SK-N-DZ (cell line): ENCODE measurements at places on chromosomes 4 and X.

DNA sequence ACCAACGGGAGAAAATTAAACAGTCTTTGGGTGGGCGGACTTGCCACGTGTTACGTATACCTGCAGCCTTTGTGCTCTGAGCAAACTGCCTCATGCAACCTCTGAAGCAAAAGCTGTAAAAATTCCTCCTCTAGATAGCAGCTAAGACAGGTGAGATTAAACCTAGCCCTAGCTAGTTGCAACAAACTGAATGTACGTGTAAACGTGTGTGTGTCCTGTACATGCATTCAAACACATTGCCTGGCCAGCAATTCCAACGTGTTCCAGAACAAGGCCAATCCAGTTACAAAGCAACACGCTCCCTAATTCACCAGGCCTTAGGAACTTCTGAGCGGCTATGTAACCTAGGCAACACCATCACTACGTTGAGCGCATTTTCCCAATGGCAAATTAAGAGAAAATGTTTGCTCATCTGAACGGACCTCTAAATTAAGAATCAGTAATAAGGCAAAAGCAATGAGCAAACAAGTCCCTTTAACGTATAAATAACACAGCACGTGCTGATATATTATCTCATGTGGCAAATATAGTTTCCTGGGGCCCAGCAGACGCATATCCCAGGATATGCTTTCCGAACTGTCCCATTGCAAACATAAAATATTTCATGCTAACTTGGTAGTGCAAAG is 792 bp downstream of the PPID start:
- peak; percentile 43 for DNase-seq

- no peak for DNase-seq
Measured at GRCh38 chr4:71206763-71207162, 132.1 kb upstream of the SLC4A4 start.

DNA sequence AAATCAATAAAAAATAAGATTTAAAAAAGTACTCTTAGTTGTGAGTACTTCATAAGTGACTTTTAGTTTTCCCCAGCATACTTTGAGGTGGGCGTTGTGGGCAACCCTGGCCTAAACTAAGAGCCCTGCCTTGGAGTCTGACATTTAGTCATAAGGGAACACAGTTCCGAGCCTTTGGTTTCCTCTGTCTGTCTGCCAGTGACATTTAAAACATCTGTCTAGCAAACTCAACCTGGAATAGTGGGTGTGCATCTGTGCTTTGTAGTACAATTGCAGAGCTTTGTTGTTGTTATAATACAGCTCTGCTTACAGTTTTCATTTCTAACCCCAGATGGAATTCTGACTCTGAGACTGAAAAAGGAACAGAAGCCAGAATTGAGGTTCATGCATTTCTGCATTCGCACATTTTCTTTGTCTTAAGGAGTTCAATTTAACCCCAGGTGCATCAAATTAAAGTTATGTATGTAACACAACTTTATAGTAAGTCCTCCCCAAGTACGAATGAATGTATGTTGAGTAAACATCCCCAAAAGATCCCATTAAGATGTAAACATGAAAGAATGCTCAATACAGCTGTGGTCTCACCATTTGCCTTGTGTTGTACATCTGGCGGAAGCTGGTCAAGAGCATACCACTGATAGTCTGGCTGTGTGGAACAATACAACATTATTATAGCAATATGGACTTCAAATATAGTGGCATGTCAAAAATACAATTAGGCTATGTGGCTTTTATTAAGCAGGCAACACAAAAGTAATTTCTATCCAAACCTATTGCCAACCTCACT is 25.9 kb downstream of the TNIP3 start:
- no peak for DNase-seq

- DNase-seq, result no peak
Measured at GRCh38 chrX:122863067-122863466, 321.0 kb upstream of the GRIA3 start.

- DNase-seq, result no peak
Measured at GRCh38 chr4:137253949-137254348, 278.3 kb downstream of the PCDH18 start.

DNA sequence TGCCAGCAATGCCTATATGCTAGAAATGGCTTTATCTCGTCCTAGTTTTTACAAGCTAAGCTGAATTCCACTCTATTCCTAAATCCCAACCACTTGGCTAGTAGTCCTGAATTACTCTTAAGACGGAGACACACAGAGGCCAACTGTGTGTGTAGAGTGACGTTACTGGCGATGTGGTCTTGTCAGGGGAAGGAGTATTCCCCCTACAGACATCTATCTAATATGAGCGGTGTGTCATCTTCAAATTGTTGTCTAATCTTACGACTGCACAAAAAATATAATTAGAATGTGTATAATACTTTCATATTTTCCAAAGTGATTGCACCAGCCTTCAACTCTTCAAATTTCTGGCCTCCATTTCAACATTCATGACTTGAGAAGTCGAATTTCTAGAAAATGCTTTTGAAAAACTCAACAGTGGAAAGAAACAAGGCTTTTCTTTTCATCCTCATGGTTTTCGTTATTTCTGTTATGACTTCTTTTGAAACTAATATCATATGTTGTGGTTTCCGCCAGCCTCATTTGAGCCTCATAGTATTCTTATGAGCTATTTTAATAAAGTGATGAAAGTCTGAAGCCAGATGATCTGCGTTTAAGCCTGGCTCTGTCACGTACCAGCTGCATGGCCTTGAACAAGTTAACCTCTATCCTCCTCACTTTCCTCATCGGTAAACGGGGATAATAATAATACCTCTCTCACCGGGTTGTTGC is 132.3 kb downstream of the SOWAHB start:
- DNase-seq, result no peak

- DNase-seq, result no peak
Measured at GRCh38 chr4:177006331-177006730, 213.6 kb upstream of the VEGFC start.

DNA sequence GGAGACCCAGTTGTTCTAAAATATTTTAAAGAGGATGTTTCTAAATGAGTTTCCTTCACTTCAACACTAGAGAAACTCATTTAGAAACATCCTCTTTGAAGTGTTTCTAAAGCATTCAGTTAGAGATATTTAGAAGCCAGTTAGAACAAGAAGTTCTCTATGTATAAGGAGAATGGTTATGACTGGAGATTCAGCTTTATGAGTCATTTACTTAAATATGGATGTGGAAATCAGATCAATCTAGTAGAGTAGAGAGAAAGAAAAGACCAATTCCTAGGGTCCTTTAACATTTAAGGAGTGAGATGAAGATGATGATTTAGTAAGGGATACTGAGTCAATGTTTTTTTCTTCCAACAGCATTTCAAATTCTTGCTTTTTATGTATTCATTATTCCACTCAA is 234.1 kb downstream of the GRXCR1 start:
- DNase-seq, result no peak

DNA sequence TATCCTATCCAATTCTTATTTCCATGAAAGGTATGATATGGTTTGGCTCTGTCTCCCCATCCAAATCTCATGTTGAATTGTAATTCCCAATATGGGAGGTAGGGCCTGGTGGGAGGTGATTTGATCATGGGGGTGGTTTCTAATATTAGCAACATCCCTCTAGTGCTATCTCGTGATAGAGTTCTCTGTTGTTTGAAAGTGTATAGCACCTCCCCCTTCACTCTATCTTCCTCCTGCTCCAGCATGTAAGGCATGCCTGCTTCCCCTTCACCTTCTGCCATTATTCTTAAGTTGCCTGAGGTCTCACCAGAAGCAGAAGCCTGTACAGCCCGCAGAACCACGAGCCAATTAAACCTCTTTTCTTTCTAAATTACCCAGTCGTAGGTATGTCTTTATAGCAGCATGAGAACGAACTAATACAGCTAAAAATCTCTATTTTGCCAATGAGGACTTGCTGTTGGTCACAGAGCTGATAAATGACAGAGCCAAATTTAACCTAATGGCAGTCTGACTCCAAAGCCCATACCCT is 247.2 kb downstream of the HNRNPD start:
- no peak for DNase-seq

DNA sequence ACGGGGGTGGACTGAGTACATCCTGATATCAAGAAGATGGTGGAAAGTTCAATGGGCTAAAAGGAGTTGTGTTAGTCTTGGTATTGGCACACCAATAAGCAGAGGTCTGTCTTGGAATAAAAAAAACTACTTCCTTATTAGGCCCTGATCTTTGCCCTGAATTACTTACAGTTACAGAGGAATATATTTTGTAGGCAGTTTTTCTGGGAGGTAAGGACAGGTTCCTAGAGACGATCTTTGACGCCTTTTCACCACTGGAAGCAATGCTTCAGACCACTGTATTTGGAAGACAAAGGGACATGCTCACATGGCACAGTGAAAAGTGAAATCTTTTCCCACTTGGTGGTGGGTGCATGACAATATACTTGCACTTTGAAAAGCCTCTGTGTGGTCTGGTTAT is 618 bp upstream of the XK start:
- no peak for DNase-seq

DNA sequence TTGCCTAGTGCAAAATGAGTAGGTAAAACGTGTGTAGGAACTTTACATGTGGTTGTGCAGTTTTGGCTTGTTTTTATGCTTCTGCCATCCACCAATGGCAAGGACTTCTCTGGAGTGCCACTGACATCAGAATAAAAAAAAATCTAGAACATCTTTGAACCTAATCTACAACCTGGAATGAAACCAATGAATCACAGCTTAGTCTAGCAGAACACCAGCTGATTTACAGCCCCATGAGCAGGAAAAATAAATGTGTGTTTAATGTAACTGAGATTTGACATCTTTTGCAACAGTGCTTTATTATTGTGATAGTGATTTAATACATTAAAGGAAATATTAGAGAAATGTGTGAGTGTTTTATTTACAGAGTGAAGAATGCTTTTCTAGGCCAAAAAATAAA is 995.1 kb downstream of the PCDH7 start:
- no peak for DNase-seq

- no peak for DNase-seq
Measured at GRCh38 chr4:54384563-54384962, 155.5 kb downstream of the PDGFRA start.

DNA sequence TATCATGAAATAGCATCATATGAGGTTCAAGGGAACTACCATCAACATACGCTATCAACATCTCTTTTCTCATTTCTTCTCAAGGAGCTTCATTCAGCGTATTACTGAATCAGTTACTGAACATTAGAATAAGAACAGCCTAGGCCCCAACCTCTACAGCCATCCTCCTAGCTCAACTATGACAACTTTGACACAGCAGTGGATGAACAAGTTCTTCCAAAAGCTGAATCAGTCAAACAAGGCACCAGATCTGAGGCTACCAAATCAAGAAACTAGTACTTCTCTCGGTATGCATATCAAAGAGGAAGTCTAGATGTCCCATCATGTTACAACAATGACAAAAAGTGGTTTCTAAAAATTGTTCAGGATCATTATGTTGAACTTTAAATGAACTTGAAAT is 57.4 kb downstream of the GATB start:
- no peak for DNase-seq

DNA sequence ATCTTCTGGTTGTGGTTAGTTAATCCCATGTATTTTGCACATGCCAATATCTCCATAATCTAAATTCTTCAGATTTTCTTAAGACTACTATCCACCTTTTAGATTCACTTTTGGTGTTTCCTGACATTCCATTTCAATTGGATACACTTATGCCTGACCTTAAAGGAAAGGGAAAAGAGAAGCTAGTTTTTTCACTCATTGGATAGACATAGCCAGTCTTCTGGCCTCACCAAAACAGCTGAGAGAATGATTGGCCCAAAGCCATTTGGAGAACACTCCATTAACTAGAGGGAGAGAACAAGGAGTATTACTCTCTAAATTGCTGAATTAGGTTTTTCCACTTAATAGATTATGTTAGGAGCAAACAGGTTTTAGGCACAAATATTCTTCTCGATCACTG is 4.0 kb downstream of the PRPS1 start:
- DNase-seq, result no peak

DNA sequence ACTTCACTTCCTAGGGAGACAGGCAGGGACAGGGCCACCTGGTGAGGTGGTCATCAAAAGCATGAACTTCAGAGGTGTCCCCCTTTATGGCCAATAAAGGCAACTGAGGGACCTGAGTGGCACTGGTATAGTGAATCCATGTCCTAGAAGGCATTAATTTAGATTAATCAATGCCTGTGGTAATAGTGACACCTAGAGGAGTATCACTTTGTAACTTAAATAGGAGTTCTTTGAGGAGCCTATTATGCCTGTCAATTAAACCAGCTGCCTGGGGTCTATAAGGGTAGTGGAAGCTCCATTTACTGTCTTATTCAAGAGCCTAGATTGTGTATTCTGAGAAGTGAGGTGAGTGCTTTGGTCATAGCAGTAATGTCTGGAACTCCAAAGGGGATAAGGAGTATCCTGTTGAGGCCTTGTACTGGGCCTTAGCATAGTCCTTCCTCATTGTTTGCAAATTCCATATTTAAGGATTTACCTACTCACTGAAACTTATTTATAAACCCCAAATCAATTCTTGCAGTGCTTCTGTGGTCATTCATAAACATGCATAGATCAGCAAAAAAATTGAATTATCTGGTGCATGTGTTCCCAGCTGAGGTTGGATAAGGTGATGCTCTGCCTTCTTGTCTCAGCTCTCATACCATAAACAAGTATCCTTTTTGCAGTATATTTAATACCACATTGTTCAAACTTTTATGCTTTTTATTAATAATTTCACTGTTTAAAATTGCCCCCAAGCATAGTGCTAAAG is 213.8 kb upstream of the RADX start:
- no peak for DNase-seq

GRCh38 chrX:5681159-5681558 is 547.5 kb downstream of the NLGN4X start:
- DNase-seq, result peak; percentile 6

DNA sequence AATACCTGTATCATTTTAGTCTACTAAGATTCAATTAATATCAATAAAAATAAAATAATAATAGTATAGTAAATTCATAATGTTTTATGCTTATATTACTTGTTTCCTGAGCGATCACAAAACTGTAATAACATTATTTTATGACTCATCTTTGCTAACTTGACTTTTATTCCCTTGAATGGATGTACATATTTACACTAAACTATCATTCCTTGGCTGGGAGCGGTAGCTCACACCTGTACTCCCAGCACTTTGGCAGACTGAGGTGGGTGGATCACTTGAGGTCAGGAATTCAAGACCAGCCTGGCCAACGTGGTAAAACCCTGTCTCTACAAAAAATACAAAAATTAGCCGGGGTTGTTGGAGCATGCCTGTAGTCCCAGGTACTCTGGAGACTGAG is 104.0 kb upstream of the SLC34A2 start:
- no peak for DNase-seq

- DNase-seq, result no peak
Measured at GRCh38 chr4:475962-476361, 23.0 kb downstream of the ZNF721 start.

- DNase-seq, result peak; percentile 3
Measured at GRCh38 chrX:124098089-124098488, 136.6 kb downstream of the STAG2 start.

GRCh38 chr4:6421397-6421796 is 51.0 kb downstream of the PPP2R2C start:
- DNase-seq, result no peak

- no peak for DNase-seq
Measured at GRCh38 chr4:53508446-53508845, 82.8 kb downstream of the LNX1 start.

- peak; percentile 27 for DNase-seq
Measured at GRCh38 chr4:165537028-165537648, 158.3 kb downstream of the CPE start.
